ENCODE measurements at places on chromosomes 13 and 19.
A peak's percentile ranks its signal among the peaks of the same experiment; 100 is the strongest.

- peak; percentile 92 for DNase-seq
Measured at GRCh38 chr13:43122791-43123190, 99.4 kb downstream of the DNAJC15 start.

DNA sequence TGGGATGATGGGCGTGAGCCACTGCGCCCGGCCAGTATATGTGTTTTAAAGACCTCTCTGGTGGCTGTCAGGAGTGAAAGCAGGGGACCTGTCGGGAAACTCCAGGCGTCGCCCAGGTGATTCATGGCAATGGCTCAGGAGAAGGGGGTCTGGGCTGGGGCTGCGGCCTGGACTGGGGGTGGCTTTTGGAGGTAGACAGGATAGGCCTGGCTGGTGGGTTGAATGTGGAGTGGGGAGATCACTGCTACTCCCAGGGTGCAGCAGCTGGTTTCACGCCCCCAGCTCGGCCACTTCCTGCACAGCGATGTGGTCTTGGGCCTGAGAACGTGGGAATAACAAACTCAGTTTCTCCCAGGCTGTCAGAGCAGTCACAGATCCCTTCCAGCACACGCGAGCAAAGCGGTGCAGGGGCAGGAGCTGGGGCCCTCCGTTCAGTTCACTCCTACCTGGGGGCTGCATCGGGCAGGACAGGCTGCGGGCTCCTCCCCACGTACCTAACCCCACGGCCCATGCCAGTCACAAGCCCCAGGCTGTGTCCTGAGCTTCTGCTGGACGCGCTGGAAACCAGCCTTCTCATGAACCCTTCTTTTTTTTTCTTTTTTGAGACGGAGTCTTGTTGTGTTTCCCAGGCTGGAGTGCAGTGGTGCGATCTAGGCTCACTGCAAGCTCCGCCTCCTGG lies 18.9 kb downstream of the KDM4B start:
- DNase-seq, result no peak

DNA sequence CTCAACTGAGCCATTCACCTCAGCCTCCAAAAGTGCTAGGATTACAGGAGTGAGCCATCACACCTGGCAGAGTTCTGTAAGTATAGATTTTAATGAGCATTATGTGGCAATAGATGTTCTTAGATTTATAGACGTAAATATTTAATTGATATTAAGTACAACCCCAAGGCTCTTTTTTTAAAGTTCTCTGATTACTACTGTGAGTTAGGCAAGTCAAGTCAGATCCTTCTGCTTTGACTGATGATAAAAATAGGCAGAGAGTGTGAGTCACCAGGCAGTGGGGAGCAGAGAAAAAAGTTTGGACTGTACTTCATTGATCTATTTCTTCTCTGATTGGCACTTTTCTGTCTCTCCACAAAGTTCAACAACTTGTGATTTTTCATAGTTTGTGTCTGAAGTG lies 1379.9 kb downstream of the UQCRFS1 start:
- no peak for DNase-seq

DNA sequence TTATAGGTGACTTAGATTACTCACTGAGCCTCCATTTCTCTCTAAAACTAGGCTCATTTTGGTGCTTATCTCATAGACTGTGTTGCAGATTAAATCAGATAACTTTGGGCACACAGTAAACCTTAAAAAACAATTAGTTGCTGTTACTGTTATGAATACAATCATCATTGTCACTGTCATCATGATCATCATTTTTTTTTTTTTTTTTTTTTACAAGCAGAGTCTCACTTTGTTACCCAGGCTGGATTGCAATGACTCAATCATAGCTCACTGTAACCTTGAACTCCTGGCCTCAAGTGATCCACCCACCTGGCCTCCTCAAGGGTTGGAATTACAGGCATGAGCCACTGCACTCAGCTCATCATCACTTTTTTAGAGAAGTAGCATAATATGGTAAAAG lies 60.0 kb downstream of the VWA8 start:
- no peak for DNase-seq

DNA sequence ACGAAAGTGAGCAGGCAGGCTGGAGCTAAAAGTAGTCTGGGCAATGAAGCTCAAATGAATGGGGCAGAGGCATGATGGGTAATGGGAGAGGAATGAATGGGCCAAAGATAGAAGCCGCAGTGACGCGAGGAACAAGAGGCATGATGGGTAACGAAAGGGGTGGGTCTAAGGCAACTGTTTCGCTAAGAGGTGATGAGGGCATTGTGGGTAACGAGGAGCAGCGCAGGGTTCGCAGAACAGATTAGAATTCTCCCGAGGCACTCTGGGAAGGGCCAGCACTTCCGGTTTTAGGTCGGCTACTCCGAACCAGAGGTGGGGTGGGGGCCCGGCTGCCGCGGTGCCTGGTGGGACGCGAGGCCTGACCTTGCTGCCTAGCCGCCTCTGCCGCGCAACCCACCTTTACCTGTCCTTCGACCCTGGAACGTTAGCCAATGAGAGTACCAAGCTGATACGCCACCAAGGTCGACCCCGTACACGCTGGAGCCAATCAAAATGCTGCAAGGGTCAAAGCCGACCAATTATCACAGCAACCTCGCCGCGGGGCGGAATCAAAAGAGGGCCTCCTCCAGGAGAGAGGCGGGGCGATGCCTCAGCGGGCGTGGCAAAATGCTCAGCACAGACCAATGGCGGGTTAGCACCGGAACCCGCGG lies 563 bp upstream of the TOMM40 start:
- DNase-seq, result peak; percentile 100

DNA sequence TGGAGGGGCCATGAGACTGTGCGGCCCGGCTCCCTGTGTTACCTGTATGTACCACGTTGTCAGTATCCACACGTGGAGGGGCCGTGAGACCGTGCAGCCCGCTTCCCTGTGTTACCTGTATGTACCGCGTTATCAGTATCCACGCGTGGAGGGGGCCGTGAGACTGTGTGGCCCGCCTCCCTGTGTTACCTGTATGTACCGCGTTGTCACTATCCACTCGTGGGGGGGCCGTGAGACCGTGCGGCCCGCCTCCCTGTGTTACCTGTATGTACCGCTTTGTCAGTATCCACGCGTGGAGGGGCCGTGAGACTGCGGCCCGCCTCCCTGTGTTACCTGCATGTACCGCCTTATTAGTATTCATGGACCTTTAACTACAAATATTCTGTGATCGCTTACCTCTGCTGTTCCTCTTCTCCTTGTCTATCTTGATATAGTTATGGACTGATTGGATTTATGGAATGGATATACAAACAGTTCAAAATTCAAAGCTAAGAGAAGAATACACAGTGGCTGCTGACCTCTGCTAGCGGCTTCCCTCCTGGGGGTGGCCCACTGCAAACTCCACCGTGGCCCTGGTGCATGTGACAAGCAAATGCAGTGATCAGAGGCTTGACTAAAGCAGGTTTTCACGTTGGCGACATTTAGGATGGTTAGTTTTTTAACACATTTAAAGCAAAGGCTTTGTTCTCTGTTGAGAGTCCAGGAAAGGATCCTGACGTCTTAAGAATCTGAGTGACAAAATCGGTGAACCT lies 38.7 kb downstream of the ATP11A start:
- no peak for DNase-seq

- DNase-seq, result peak; percentile 93
Measured at GRCh38 chr19:45467456-45468158, at the start of gene FOSB. Gene FOSB (plus strand): TSS chr19:45467996. CDS start chr19:45468587, 591 bp downstream.

DNA sequence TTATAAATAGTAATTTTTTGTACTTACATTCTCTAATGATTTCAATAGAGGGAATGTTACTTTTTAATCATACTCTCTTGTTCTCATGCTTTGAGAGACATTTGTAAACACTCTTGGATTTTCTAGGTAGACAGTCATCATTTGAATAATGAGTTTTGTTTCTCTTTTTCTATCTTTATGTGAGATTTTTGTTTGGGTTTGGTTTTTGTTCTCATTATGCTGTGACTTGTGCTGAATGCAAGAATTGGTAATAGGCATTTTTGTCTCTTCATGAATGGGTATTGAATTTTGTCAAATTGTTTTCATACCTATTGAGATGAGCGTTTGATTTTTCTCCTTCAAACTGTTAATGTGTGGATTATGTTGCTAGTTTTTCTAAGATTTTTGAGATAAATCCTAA lies 56.8 kb upstream of the GPR183 start:
- no peak for DNase-seq

All from NCI-H446 treated with DMSO at 0.1 percent for 48 hours (cell line).